ENCODE measurements at places on chromosomes 6 and 20.

- no peak overlapping the region for H3K4me3 ChIP-seq
- no peaks in the 10 kb centered on the region for H3K36me3 ChIP-seq
- H3K27me3 ChIP-seq = no peaks in the 10 kb centered on the region
- no peak for DNase-seq
These were observed 54.7 kb upstream of the SNRPB2 start for GRCh38 chr20:16675001-16675564.

GRCh38 chr6:159961528-159961927 is 7.4 kb upstream of the IGF2R start:
- DNase-seq = no peak
- H3K4me3 ChIP-seq = no peak overlapping the region
- no peak overlapping the region for H3K27ac ChIP-seq
- H3K27me3 ChIP-seq = no peaks in the 10 kb centered on the region
- H3K36me3 ChIP-seq = no peaks in the 10 kb centered on the region

DNA sequence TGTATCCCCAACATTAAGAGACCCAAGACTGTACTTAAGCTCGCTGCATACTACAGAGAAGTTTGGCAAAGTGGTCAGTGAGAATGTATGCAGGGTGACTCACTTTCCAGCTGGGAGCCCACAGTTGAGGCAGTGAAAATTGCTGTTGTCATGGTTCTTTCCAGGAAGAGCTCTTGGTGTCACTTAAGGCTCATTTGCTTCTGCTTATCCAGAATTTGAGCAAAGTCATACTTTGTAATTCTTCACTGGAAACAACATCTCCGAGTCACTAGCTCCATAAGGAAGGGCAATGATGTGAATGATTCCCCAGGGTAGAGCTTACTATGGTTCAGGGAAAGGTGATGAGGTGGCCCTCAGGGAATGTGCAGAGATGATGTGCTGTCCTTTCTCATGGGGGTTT is 65.4 kb upstream of the FBXL4 start:
- no peak overlapping the region for H3K27ac ChIP-seq
- H3K27me3 ChIP-seq = no peaks in the 10 kb centered on the region
- no peak for DNase-seq
- no peaks in the 10 kb centered on the region for H3K36me3 ChIP-seq
- no peaks in the 10 kb centered on the region for H3K4me1 ChIP-seq

- H3K27me3 ChIP-seq = no peaks in the 10 kb centered on the region
- H3K36me3 ChIP-seq = no peaks in the 10 kb centered on the region
- no peak overlapping the region for H3K27ac ChIP-seq
- H3K4me1 ChIP-seq = no peaks in the 10 kb centered on the region
These were observed 19.5 kb upstream of the RSPH4A start for GRCh38 chr6:116596815-116597214.

- no peak for DNase-seq
- no peak overlapping the region for H3K27ac ChIP-seq
- H3K4me1 ChIP-seq = no peaks in the 10 kb centered on the region
- no peak overlapping the region for H3K4me3 ChIP-seq
- no peaks in the 10 kb centered on the region for H3K36me3 ChIP-seq
These were observed 212.7 kb downstream of the PACRG start for GRCh38 chr6:162940426-162940825.

GRCh38 chr20:34938466-34939163 is 17.0 kb downstream of the GSS start:
- no peak overlapping the region for H3K27ac ChIP-seq
- peaks cover 63% of the 10 kb centered on the region for H3K36me3 ChIP-seq
- H3K4me3 ChIP-seq = no peak overlapping the region
- H3K4me1 ChIP-seq = no peaks in the 10 kb centered on the region
- H3K27me3 ChIP-seq = no peaks in the 10 kb centered on the region

- no peaks in the 10 kb centered on the region for H3K36me3 ChIP-seq
- no peaks in the 10 kb centered on the region for H3K27me3 ChIP-seq
- H3K27ac ChIP-seq = no peak overlapping the region
- DNase-seq = no peak
These were observed 55.0 kb upstream of the IYD start for GRCh38 chr6:150313781-150314180.

DNA sequence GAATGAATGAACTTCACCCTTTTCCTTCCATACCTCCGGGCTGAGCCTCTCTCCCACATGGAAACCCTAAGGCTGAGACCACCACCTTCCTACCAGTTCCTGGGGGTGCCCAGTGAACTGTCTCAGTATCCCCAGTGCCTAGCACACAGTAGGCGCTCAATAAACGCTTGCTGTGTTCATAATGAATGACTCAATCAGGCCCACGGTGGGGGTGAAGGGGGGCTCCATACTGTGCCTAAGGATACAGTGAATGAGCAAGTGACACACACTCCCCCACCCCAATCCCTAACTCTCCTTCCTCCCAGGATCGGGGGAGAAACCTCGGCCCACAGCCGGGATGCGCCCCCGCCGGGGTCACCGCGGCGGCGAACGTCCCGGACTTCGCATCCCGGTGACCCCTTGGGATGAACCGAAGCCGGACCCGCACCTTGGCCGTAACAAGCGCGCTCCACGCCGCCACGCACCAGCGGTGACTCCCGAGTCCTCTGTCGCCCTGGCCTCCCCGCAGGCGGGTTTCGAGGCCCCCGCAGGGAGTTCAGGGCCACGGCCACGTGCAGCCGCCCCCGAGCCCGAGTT is 592 bp downstream of the KCNG1 start:
- H3K27me3 ChIP-seq = peaks cover 14% of the 10 kb centered on the region
- H3K4me3 ChIP-seq = no peak overlapping the region
- no peak overlapping the region for H3K27ac ChIP-seq
- DNase-seq = no peak
- no peaks in the 10 kb centered on the region for H3K4me1 ChIP-seq
- no peaks in the 10 kb centered on the region for H3K36me3 ChIP-seq

DNA sequence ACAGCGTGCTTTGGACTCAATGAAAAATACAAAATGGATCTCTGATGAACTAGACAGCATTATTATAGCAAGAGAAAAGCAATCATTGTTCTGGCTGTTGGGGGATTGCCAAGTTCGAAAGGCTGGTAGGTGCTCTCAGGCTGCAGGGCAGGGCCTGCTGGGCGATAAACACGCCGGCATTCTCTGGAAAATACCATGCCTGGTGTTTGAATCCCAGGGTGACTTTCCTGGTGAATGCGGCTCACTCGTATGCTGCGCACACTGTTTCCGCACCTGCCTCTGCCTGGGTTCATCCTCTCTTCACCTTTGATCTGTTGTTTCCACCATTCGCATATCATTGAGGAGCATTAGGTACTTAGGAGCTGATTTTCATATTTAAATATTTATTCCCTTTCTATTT is 37.4 kb downstream of the GCNT2 start:
- no peaks in the 10 kb centered on the region for H3K27me3 ChIP-seq
- no peak overlapping the region for H3K4me3 ChIP-seq
- no peak for DNase-seq
- no peaks in the 10 kb centered on the region for H3K36me3 ChIP-seq
- H3K4me1 ChIP-seq = no peaks in the 10 kb centered on the region
- H3K27ac ChIP-seq = no peak overlapping the region

DNA sequence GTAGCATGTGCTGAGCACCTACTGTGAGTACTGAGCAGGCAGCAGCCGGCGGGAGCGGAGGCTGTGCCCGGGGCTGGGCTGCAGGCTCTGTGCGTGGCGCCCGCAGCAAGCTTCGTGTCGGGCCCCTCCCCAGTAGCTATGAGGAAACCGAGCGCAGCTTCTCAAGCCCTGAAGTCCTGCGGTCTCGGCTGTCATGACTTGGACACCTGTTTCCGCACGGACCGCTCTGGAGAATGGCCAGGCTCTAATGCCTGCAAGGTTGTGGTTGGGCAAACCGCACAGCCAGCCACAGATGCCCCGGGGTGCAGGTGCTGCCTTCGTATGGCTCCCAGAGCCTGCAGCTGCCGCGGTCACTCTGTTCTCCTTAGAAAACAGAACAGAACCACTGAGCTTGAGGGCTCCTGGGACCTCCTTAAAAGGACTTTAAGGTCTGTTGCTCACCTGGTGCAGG is 33.7 kb downstream of the PYGB start:
- peak; percentile 3 for DNase-seq
- H3K27me3 ChIP-seq = no peaks in the 10 kb centered on the region
- no peaks in the 10 kb centered on the region for H3K4me1 ChIP-seq
- H3K27ac ChIP-seq = no peak overlapping the region
- peaks cover 86% of the 10 kb centered on the region for H3K36me3 ChIP-seq
- no peak overlapping the region for H3K4me3 ChIP-seq

- DNase-seq = no peak
- H3K36me3 ChIP-seq = no peaks in the 10 kb centered on the region
- H3K4me3 ChIP-seq = no peak overlapping the region
- no peak overlapping the region for H3K27ac ChIP-seq
These were observed 65.3 kb downstream of the EDN3 start for GRCh38 chr20:59365611-59366285.

GRCh38 chr20:33275871-33276270 is 7.1 kb upstream of the BPIFB1 start:
- no peak for DNase-seq
- H3K4me1 ChIP-seq = no peaks in the 10 kb centered on the region
- no peak overlapping the region for H3K4me3 ChIP-seq
- H3K27ac ChIP-seq = no peak overlapping the region
- no peaks in the 10 kb centered on the region for H3K36me3 ChIP-seq

DNA sequence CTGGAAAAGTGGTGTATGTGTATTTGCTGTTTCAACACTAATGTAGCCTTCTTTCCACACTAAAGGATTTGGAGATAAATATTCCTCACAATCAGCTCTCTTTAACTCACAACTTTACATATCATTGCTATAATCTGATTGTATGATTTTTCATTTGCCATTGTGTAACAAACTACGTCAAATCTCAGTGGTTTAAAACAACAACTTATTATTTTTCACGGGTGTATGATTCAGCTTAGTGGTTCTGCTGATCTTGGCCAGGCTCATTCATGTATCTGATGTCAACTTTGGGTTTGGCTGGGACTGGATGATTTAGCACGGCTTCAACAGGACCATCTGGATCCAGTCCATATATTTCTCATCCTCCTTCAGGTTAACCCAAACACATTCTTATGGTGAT is 55.4 kb upstream of the TMX4 start:
- no peak overlapping the region for H3K4me3 ChIP-seq
- no peaks in the 10 kb centered on the region for H3K27me3 ChIP-seq
- no peak for DNase-seq
- no peaks in the 10 kb centered on the region for H3K36me3 ChIP-seq
- peaks cover 4% of the 10 kb centered on the region for H3K4me1 ChIP-seq

DNA sequence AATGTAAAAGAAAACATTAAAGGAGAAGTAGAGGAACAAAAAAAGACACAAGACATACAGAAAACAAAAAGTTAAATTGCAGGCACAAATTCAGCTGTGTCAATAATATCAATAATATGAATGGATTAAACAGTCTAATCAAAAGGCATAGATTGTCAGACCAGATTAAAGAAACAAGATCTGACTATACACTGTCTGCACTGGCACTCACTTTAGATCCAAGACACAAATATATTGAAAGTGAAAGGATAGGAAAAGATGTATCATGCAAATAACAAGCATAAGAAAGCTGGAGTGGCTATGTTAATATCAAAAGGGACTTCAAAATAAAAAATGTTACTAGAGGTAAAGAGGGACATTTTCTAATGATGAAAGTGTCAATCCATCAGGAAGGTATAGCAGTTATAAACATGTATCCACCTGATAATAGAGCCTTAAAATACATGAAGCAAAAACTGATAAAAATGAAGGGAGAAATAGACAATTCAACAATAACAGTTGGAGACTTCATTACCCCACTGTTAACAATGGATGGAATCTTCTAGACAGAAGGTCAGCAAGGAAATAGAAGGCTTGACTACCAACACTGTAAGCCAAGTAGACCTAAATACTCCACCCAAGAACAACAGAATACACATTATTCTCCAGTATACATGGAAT is 89.7 kb downstream of the HIVEP1 start:
- H3K36me3 ChIP-seq = no peaks in the 10 kb centered on the region
- H3K27ac ChIP-seq = no peak overlapping the region
- no peaks in the 10 kb centered on the region for H3K27me3 ChIP-seq
- DNase-seq = no peak
- no peak overlapping the region for H3K4me3 ChIP-seq

DNA sequence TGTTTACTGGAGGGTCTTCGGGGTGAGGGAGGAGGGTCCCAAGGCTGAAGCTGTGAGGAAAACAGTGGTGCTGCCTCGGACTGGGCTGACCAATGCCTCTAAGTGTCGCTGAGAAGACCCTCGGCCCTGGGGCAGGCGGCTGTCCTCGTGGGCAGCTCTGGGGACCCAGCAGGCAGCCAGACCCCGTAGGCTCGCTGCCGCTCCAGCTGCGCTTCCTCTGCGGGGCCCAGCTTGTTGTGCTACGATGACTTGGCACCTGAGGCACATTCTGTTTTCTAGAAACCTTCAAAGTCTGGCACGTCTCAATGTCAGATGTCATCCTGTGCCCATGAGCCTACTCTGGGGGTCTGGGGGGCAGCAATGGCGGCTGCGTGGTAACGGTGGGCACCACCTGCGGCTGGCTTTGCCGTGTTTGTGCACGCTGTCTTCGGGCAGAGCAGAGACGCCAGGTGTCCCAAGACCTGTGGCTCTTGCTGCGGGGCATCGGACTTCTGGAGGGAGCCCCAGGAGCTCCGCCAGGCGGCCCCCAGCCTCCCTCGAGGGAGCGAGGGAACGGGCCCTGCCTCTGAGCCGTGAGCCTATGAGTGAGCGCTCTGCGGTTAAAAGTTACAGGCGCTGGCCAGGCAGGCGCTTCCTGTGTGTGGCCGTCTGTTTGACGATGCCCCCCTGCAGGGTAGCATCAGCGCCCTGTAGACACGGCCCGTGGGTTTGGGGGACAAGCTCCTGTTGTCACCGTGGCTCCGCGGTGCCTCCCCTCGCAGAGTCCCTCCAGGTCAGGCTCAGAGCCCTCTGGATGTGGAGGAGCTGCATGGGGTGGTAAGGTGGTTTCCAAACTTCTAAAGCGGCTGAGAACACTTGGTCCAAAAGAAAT is 6.8 kb downstream of the SLC17A9 start:
- no peak for DNase-seq
- H3K4me1 ChIP-seq = no peaks in the 10 kb centered on the region
- no peaks in the 10 kb centered on the region for H3K27me3 ChIP-seq
- no peaks in the 10 kb centered on the region for H3K36me3 ChIP-seq
- H3K4me3 ChIP-seq = peak overlapping the region; percentile 2
- no peak overlapping the region for H3K27ac ChIP-seq

DNA sequence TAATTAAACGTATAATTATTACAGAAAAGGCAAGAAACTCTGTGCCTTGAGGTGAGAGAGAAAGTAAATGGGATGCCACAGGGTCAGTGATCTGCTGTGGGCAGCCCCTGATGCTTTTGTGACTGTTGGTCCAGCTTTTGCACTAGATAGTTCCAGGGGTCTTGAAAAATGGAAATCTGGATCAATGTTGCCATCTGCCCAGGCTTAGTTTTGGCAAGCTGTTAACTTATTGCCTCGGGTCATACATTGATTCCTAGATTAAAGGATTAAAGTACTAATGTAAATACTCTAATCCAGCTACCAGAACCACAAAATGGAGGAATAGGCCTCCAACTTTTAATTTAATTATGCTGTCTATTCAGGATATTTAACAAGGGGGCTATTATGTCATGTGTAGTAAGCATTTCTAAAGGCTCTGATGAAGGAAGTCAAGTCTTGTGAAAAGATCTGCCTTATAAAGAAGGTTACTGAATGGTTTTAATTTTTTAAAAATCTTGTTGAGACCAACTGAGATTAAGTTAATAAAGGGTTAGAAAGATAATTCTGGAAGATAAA is 376.0 kb upstream of the HS3ST5 start:
- no peak overlapping the region for H3K4me3 ChIP-seq
- no peaks in the 10 kb centered on the region for H3K27me3 ChIP-seq
- H3K4me1 ChIP-seq = no peaks in the 10 kb centered on the region
- no peak for DNase-seq
- no peak overlapping the region for H3K27ac ChIP-seq

- H3K4me1 ChIP-seq = no peaks in the 10 kb centered on the region
- DNase-seq = no peak
- no peak overlapping the region for H3K4me3 ChIP-seq
- no peaks in the 10 kb centered on the region for H3K36me3 ChIP-seq
These were observed 49.2 kb downstream of the SMPDL3A start for GRCh38 chr6:122838060-122838780.
